ENCODE measurements at places on chromosomes 13 and 19. TPM values are rescaled to one million over a fixed set of nuclear protein-coding genes. Genes with fewer than 3 reads are reported as not detected.

- no peaks in the 10 kb centered on the region for H3K4me1 ChIP-seq
- peaks cover 10% of the 10 kb centered on the region for H3K36me3 ChIP-seq
- no peak overlapping the region for H3K27ac ChIP-seq
- H3K27me3 ChIP-seq, result no peaks in the 10 kb centered on the region
- DNase-seq, result no peak
These were observed 1432.4 kb downstream of the UQCRFS1 start for GRCh38 chr19:27780367-27781075.

GRCh38 chr19:46732172-46732938 is 13.5 kb upstream of the FKRP start:
- DNase-seq, result peak; percentile 21
- H3K27me3 ChIP-seq, result no peaks in the 10 kb centered on the region

- peak overlapping the region; percentile 51 for H3K4me3 ChIP-seq
- peaks cover 3% of the 10 kb centered on the region for H3K36me3 ChIP-seq
- peaks cover 50% of the 10 kb centered on the region for H3K4me1 ChIP-seq
- H3K27ac ChIP-seq, result peak overlapping the region; percentile 73
- H3K27me3 ChIP-seq, result no peaks in the 10 kb centered on the region
These were observed 10.7 kb downstream of the LMTK3 start for GRCh38 chr19:48500830-48501493.

DNA sequence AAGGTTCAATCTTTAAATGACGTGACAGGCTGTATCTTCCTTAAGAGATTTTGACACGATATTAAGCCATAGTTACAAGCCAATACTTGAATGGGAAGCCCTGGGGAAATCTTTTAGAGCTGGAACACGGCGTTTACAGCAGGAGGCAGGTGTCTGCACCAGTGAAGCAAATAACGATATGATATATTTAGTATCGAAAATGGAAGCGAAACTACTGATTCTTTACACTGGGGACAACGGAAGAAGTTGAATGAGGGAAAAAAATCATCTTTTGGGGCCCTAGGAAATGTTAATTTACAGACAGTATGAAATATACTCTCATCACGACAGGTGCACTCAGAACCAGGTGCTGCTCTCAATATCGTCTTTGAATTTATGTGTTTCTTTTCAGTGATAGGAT is 793.9 kb upstream of the PCDH20 start:
- H3K27me3 ChIP-seq, result no peaks in the 10 kb centered on the region
- no peak for DNase-seq
- H3K4me3 ChIP-seq, result no peak overlapping the region
- no peaks in the 10 kb centered on the region for H3K4me1 ChIP-seq
- H3K36me3 ChIP-seq, result no peaks in the 10 kb centered on the region

DNA sequence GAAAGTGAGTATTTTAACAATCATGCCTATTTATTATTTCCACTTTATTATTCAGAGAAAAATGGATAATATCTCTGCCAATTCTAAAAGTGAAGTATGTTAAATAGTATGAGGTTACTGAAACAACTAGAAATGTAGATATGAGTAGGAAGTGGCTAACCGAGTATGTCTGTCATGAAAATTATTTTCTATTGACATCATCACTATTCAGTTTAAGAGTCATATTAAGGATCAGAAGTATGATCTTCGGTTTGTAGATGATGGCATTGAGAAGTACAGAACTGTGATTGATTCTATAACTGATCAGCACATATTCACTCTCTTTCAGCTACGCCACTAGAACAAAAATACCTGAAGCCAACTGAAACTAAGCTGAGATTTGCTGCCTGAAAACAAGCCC is 146.4 kb upstream of the SLITRK5 start:
- H3K36me3 ChIP-seq, result no peaks in the 10 kb centered on the region
- H3K27me3 ChIP-seq, result no peaks in the 10 kb centered on the region
- DNase-seq, result no peak
- H3K4me3 ChIP-seq, result no peak overlapping the region
- H3K27ac ChIP-seq, result no peak overlapping the region
- H3K4me1 ChIP-seq, result no peaks in the 10 kb centered on the region

GRCh38 chr19:17183858-17184321 is 31.3 kb upstream of the USE1 start:
- H3K27ac ChIP-seq, result no peak overlapping the region
- DNase-seq, result peak; percentile 12
- no peaks in the 10 kb centered on the region for H3K27me3 ChIP-seq
- no peak overlapping the region for H3K4me3 ChIP-seq

DNA sequence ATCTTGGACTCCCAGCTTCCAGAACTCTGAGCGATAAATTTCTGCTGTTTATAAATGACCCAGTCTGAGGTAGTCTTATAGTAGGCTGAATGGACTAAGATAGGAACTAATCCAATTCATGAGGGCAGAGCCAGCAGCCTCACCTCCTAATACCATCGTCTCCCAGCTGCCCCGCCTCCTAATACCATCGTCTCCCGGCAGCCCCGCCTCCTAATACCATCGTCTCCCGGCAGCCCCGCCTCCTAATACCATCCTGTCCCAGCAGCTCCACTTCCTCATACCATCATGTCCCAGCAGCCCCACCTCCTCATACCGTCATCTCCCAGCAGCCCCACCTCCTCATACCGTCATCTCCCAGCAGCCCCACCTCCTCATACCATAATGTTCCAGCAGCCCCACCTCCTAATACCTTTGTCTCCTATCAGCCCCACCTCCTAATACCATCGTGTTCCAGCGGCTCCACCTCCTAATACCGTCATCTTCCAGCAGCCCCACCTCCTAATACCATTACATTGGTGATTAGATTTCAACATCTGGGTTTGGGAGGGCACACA is 2.4 kb upstream of the ARGLU1 start:
- H3K27me3 ChIP-seq, result no peaks in the 10 kb centered on the region
- peak overlapping the region; percentile 8 for H3K4me3 ChIP-seq
- no peak overlapping the region for H3K27ac ChIP-seq
- peak; percentile 55 for DNase-seq
- H3K36me3 ChIP-seq, result no peaks in the 10 kb centered on the region

- peaks cover 77% of the 10 kb centered on the region for H3K36me3 ChIP-seq
- H3K4me3 ChIP-seq, result peak overlapping the region; percentile 0
- H3K27me3 ChIP-seq, result no peaks in the 10 kb centered on the region
- DNase-seq, result peak; percentile 24
These were observed 2.3 kb downstream of the RAD23A start for GRCh38 chr19:12947702-12948611.

DNA sequence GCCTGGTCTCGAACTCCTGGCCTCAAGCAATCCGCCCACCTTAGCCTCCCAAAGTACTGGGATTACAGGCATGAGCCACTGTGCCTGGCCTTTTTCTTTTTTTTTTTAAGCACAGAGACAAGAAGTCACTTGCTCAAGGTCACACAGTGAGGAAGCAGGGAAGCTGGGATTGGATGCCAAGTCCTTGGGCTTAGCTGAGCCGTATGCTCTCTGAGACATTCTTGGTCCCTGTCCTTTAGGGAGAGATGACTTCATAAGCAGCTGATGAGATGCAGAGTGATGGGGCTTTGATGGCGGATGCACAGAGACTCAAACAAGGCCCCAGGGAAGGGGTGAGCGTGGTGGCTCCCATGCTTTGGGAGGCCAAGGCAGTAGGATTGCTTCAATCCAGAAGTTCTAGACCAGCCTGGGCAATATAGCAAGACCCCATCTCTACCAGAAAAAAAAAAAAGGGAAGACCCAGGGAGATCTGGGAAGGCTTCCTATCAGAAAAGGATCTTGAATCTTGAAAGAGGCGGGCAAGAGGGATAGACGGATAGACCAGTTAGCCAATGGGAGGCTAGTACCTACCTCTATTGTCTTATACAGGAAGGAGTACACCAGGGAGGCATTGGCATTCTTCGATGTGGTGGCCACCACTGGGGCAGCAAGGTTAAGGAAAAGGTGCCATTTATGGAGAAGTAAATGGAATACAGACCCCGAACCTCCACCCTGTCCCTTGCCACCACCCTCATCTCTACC is 3.9 kb downstream of the AP1M2 start:
- no peaks in the 10 kb centered on the region for H3K36me3 ChIP-seq
- no peak overlapping the region for H3K4me3 ChIP-seq
- no peak overlapping the region for H3K27ac ChIP-seq
- H3K4me1 ChIP-seq, result peaks cover 8% of the 10 kb centered on the region
- H3K27me3 ChIP-seq, result no peaks in the 10 kb centered on the region

- no peaks in the 10 kb centered on the region for H3K4me1 ChIP-seq
- DNase-seq, result no peak
- H3K27me3 ChIP-seq, result no peaks in the 10 kb centered on the region
- H3K36me3 ChIP-seq, result no peaks in the 10 kb centered on the region
These were observed 136.2 kb downstream of the DNAJC3 start for GRCh38 chr13:95813139-95813538.

GRCh38 chr13:69109891-69110525 is 997.6 kb upstream of the ATXN8OS start:
- no peak overlapping the region for H3K4me3 ChIP-seq
- DNase-seq, result no peak
- H3K27me3 ChIP-seq, result no peaks in the 10 kb centered on the region
- no peaks in the 10 kb centered on the region for H3K36me3 ChIP-seq
- H3K27ac ChIP-seq, result no peak overlapping the region
- no peaks in the 10 kb centered on the region for H3K4me1 ChIP-seq

DNA sequence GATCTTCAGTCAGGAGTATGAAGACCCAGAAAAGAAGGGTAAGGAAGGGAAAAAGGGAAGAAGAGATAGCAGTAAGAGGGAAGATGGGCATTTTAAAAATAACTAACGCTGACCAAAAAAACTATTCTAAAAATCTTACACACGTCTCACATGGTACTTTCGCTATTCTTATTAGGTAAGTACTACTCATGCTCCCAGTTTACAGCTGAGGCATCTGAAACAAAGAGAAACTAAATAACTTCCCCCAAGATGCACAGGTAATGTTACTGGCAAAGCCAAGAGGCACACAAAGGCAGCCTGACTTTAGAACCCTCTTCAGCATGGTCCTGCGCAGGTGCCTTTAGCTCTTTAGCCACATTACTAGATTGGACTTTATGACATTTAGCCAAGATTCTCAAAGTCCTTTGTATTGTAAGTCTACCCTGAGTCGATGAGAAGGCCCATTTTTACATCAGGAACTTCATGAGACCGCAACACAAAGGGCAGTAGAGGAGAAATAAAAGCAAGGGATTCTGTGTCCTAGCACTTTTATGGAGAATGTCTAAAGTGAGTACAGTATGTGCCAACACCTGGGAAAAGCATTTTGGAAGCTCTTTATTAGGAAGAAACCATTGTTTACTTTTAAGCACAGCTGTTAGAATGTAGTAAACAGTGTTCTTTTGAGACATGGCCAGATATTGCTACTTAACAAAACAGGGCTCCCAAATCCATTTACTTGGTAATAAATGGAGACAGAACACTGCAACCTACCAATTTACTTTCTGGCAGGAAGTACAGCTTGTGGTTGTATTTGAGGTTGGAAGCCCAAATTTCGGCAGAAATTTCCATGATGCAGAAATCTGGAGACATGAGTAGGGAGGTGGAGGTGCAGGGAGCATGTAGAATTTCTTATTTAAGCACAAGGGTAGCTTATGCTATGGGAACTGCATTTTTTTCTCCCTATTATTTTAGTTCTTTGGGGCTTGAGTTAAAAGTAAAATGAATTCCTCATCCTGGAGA is 250.7 kb downstream of the KCTD12 start:
- H3K27me3 ChIP-seq, result no peaks in the 10 kb centered on the region
- no peak for DNase-seq
- H3K27ac ChIP-seq, result no peak overlapping the region

DNA sequence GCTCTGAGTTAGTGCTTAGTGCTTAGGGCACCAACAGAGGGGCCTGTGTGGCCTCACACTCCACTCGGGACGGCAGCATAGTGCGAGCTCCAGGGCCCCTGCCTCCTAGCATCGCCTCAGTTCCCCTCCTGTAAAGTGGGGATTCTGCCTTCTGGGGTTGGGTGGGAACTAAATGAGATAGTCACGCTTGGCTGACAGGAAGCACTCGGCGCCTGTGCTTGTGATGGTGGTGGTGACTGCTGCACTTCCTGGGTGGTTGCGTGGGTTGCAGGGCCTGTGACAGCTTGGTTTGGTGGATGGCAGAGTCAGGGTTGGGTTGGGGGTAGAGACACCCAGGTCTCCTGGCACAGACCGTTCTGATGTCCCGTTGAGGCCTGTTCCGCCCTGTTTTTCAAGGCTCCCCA is 7.7 kb downstream of the PLEKHF1 start:
- no peak overlapping the region for H3K27ac ChIP-seq
- peaks cover 47% of the 10 kb centered on the region for H3K36me3 ChIP-seq
- H3K4me3 ChIP-seq, result no peak overlapping the region
- no peak for DNase-seq
- H3K4me1 ChIP-seq, result peaks cover 51% of the 10 kb centered on the region
- H3K27me3 ChIP-seq, result no peaks in the 10 kb centered on the region

- no peaks in the 10 kb centered on the region for H3K27me3 ChIP-seq
- H3K4me3 ChIP-seq, result no peak overlapping the region
- H3K36me3 ChIP-seq, result no peaks in the 10 kb centered on the region
These were observed 60.4 kb upstream of the ABCC4 start for GRCh38 chr13:95361686-95362085.

GRCh38 chr19:43997631-43998290 is 5.0 kb upstream of the ZNF230 start:
- H3K36me3 ChIP-seq, result no peaks in the 10 kb centered on the region
- DNase-seq, result no peak
- no peaks in the 10 kb centered on the region for H3K27me3 ChIP-seq
- H3K4me1 ChIP-seq, result no peaks in the 10 kb centered on the region
- H3K4me3 ChIP-seq, result no peak overlapping the region

DNA sequence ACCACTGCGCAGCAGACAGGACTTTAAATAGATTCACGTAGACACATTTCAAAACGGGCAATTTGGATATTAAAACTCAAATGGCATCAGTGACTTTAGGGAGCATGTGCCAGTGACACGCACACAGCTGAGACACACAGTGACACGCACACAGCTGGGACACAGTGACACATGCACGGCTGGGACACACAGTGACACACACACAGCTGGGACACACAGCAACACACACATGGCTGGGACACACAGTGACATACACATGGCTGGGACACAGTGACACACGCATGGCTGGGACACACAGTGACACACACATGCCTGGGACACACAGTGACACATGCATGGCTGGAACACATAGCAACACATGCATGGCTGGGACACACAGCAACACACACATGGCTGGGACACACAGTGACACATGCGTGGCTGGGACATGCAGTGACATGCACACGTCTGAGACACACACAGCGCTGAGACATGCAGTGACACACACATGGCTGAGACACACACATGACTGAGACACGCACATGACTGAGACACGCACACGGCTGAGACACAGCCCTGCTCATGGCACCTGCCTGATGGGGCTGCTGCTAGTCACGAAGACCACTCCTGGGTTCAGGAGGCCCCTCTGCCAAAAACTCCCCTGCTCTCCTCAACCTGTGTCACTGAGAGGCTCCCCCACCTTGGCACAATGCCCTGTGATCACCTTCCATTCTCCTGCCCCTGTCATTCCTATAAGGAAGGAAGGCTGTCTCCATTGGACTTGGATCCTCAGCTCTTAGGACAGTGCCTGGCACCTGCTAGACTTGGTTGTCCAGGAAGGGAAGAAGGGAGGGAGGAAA is 52.5 kb downstream of the SOX1 start:
- peaks cover 4% of the 10 kb centered on the region for H3K27me3 ChIP-seq
- no peak overlapping the region for H3K27ac ChIP-seq
- H3K4me1 ChIP-seq, result no peaks in the 10 kb centered on the region
- no peaks in the 10 kb centered on the region for H3K36me3 ChIP-seq
- H3K4me3 ChIP-seq, result no peak overlapping the region

- H3K27me3 ChIP-seq, result peaks cover 15% of the 10 kb centered on the region
- H3K4me3 ChIP-seq, result no peak overlapping the region
- H3K36me3 ChIP-seq, result no peaks in the 10 kb centered on the region
- DNase-seq, result no peak
These were observed 24.5 kb downstream of the RASL11A start for GRCh38 chr13:27295096-27295495.

CEACAM4 gene
- total RNA-seq, result not detected

TRAPPC5 gene
- total RNA-seq, result 76.9 TPM

LSM4 gene
- 362 TPM for total RNA-seq

PRODH2 gene
- total RNA-seq, result not detected

SLC25A41 gene
- total RNA-seq, result 4.2 TPM

IGFL3 gene
- total RNA-seq, result not detected

ADGRE3 gene
- total RNA-seq, result not detected

FUT1 gene
- 19.6 TPM for total RNA-seq

KLK12 gene
- not detected for total RNA-seq

FKBP8 gene
- 228 TPM for total RNA-seq
